HFF-Myc (cell line): ENCODE measurements at places on chromosomes 4 and X.

GRCh38 chrX:152038804-152039203, 64.3 kb upstream of the GABRE start:
- DNase-seq, result no peak

DNA sequence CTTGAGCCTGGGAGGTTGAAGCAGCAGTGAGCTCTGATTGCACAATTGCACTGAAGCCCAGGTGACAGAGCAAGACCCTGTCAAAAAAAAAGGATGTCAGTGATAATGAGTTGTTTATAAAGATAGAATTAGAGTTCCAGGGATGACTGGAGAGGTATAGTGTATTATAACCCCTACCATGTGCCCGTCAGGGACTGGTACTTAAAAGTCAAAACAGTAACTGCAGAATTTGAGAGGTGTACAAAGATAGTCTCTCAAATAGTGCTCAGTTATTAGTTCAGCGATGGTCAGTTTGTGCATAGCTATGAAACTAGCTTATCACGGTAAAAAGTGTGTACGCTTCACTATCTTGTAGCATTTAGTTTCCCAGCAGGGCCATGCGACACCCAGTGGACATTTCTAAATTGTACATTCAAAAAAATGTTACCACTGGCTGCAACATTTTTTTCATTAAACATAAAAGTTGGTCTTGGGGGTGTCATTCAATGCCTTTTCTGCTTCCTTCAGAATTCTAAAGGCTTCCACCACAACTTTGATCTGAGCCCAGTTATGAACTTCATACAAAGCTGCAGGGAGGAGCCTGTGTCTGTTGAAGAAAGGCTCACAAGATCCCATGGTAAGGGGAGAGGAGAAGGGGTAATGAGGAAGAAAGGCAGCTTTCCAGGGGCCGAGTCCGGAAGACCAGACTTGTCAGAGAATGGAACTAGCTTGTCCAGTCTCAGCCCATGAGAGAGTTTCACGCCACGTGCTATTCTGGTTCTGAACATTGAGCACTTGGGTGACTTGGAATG, 9.2 kb upstream of the GYG2 start:
- DNase-seq, result no peak

GRCh38 chr4:24244663-24245490, 339.5 kb downstream of the DHX15 start:
- no peak for DNase-seq

DNA sequence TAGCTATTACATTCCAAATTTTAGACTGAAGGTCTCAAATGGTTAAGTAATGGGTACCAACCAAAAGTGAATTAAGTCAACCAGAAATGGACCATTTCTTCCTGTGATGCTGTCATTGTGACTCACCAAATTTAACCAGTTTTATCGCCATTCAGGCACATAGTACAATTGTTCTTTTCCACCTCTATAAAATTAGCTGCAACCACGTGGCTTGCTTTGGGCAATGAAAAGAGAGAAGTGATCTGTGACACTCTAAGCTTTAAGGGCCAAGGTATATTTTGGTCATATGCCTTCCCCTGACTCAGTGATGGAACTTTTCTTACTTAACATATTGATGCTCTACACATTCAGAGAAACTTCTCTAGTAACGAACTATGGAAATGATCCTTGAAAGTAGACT, 20.3 kb upstream of the PHF8 start:
- DNase-seq, result no peak
